NCI-H748 treated with DMSO at 0.1 percent for 48 hours (cell line): ENCODE measurements at places on chromosomes 12 and 14.

DNA sequence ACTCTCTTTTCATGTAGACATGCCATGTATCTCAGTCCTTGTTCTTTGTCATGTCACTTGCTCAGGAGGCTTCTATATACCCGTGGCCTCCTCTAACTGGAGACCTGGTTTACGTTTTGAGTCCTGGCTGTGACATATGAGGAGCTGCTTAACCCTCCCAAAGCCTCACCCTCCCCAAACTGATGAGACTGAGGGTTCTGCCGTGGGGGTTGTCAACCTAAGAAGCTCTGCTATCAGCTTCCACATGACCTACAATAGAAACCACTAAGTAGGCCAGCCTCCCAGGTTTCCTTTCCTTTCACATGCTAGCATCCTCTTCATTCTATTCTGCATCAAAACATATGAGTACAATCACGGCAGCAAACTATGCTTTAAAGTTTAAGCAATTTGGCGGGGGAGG lies 76.8 kb upstream of the WSCD2 start:
- no peak for DNase-seq

GRCh38 chr12:124305136-124305535 lies 10.2 kb downstream of the RFLNA start:
- no peak for DNase-seq

- DNase-seq = no peak
Observed at GRCh38 chr12:104793285-104793684, 164.8 kb downstream of the SLC41A2 start.

DNA sequence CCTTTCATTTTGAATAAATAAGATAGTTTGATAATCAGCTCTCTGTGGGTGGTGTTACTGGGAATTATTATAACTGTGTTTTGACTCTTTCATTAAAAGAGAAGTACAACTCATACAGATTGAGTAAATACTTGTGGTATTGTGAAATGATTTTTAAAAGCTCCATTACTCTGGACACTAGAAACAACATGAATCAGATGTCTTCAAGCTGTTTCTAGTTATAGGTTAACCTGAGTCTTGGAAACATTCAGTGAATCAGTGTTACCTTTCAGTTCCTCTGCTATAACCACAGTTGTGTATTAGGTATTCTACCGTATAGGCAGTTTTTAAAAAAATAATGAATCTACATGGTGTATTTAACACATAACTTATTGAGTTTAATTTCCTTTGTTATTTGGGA lies 128.4 kb upstream of the SSTR1 start:
- no peak for DNase-seq

GRCh38 chr14:65159281-65160062 lies 57.2 kb upstream of the MAX start:
- no peak for DNase-seq

- DNase-seq = no peak
Observed at GRCh38 chr12:93580682-93581081, 8.2 kb downstream of the SOCS2 start.

DNA sequence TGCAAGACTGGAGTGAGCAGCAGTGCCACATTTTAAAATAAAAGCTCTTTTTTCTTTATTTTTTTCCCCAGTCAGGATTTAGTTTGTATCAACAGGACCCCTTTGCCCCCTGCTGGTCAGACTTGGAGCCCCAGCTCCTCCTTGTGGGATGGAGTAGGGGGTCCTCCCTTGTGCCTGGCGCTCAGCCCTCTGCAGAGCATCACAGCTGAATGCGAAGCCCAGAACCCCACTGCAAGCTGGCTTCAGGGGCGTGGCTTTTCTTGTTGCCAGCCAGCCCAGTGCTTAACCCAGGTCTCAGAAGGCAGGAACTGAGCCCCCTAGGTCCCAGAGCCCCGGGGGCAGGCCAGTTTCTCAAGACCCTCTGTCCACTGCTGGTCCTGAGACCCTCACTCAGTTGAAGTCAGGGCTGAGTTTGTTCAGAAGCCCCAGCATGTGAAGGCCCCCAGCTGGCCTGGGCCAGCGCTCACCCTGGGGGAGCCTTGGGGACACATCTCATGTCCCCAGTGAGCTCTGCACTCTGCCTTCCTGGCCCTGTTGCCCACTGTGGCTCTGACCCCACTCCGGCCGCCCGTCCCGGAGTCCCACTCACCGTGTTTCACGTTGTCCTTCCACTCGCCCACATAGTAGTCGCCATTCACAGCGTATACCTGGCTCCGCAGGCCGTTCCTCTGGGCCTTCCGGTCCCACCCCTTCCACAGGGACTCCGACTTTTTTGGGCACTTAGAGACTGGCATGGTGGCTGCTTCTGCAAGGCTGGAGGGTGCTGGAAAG lies 519 bp downstream of the MORN3 start:
- DNase-seq = no peak

- no peak for DNase-seq
Observed at GRCh38 chr14:75175677-75176141, 703 bp downstream of the TMED10 start.

- DNase-seq = no peak
Observed at GRCh38 chr14:66117600-66117999, 368.6 kb upstream of the CCDC196 start.

GRCh38 chr12:96807741-96808140 lies 99.3 kb upstream of the NEDD1 start:
- no peak for DNase-seq

GRCh38 chr12:21627924-21628323 lies 23.3 kb upstream of the GYS2 start:
- no peak for DNase-seq

DNA sequence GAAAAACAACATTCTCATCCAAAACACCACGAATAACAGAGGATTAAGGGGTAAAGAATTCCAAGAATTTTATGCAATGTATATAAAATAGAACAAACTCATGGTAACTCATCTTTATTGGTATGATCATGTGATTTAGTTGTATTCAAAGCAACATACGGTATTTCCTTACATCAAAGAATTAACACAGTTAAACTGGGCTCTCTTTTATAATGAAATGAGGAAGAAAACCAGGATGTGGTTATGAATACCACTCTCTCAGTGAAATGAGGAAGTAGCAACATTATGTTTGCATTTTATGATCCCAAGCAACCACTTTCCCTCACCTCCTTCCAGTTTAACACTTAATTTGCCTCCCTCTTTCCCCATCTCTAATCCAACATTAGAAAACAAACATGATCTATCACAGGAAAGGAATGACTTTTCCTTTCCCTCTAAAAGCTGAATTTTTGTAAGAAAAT lies 22.9 kb downstream of the SPTLC2 start:
- no peak for DNase-seq

DNA sequence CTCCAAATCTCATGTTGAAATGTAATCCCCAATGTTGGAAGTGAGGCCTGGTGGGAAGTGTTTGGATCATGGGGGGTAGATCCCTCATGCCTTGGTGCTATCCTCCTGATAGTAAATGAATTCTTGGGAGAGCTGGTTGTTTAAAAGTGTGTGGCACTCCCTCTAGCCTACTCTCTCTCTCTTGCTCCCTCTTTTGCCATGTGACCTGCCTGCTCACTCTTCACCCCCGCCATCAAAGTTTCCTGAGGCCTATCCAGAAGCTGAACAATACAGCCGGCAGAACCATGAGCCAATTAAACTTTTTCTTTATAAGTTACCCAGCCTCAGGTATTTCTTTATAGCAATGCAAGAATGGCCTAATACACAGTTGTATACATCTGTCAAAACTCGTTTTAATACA lies 62.5 kb downstream of the BCL2L14 start:
- DNase-seq = no peak

GRCh38 chr14:25861406-25861805 lies 736.4 kb downstream of the NOVA1 start:
- no peak for DNase-seq

DNA sequence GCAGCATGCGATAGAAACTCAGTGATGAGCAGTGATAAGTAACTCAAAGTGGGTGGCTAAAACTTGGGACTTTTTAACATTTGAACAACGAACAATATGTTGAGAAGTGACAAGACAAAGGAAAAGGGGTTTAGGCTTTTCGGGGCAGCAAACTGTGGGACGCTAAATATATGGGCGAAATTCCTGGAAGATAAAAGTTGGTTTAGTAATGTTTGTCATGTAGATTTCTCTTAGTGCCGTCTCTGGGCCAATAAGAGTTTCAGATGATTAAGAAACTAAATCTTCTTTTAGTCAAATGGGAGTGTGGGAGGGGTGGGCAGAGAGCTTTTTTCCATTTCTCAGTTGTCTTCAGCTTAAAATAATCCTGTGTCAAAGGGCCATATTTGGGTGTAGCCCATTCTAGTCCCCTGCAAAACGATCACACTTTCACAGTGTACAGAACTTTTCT lies 41.7 kb upstream of the FUT8 start:
- DNase-seq = no peak

GRCh38 chr12:27723212-27723611 lies 12.6 kb downstream of the MRPS35 start:
- no peak for DNase-seq
